ENCODE measurements at places on chromosomes 11 and 22.

- no peak for DNase-seq
Observed at GRCh38 chr22:20615533-20616450, 108.4 kb downstream of the MED15 start.

DNA sequence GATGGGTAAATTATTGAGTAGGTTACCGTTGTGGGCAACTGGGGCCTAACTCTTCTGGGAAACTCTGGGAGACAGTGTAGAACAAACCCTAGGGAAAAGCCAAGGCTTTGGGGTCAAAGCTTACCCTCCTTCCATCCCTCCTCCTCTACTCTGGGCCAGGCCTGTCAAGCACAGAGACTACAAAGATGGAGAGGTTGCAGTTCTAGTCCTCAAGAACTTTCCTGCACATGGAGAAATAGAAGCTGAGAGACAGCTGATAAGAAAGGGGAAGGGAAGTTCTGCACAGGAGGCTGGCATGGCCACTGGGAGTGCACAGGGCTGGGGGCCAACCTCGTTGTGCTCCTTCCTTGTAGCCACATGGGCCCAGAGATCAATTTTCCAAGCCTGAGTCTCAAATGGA lies 67.2 kb upstream of the ALX4 start:
- no peak for DNase-seq

- no peak for DNase-seq
Observed at GRCh38 chr11:102798012-102798746, at the start of gene MMP1. Gene MMP1 (minus strand): TSS chr11:102798160. CDS start chr11:102798092, 68 bp downstream.

DNA sequence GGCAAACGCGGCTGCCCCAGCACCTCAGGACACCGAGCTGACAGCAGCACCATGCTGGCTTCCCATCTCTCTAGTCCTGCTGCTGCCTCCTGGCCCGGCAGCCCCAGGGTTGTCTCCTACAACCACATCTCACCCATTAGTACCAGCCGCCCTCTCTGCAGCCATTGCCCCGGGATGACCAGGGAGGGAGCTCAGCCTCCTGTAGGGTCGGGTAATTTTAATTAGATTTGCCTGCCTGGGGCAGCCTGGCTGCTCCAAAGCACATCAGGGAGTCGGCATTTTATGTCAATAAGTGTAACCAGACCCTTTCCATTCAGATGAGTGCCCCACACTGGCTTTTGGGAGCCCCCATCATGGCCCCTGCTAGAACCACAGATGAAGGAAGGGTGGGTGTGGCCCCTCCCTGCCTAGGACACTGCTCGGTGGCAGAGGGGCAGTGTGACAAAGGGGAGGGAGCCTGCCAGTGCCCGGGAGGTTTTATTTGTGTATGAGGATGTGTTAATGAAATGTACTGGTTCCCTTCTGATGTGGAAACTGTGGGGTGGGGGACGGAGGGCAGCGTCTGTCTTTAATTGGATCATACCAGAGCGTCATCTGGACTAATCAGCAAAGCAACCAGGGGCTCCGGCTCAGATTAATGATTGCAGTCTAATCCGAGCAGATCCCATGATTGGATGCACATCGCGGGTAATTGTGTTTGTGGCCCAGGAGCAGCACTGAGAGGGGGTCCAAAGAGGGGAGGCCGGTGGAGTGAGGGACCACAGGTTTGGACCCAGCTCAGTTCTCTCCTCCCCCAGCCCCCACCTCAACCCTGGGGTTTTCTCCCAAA lies 125.3 kb downstream of the FEZ1 start:
- no peak for DNase-seq

All from NCI-H1105 (cell line).